OCI-LY7 (cell line): ENCODE measurements at places on chromosomes 6 and 20. TPM values are rescaled to one million over a fixed set of nuclear protein-coding genes. Genes with fewer than 3 reads are reported as not detected.

- DNase-seq: no peak
Measured at GRCh38 chr6:42355416-42355815, 96.3 kb downstream of the TRERF1 start.

GRCh38 chr6:170376386-170377043, 70.0 kb downstream of the FAM120B start:
- DNase-seq: no peak

GRCh38 chr20:58586565-58587093, 64.5 kb upstream of the STX16 start:
- DNase-seq: no peak

DNA sequence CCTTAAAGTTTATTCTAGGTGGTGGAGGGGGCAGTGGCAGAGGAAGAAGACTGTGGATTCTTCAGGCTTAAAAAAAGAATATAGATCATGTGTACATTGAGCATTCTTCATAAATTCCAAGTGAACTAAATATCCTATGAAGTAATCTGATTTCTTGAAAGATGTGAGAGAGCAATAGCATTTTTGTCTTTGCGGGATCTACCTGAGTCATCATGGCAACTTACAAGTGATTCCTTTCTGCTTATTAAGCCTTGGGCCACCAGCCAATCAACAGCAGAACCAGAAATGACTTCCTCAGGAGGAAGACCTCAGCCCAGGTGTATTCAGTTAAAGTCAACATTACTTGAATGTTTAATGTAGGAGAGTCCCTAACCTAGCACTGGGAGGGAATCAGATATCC, 756.9 kb downstream of the TFAP2A start:
- DNase-seq: no peak

DNA sequence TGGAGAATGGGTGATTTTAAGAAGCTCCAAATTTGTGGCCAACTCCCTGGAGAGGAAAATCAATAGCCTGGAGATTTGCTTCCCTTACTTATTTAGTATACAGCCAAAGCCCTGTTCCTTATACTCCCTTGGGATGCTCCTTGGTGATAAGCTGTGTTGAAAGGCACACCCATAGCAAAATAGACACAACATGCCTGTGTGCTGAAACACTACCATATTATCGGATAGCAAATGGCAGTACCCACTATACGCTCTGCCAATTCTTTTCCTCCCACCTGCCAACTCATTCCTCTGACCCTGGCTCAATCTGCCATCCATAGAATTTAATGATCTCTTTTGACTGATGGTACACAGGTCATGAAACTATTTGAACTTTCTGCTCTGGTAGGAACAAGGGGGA, 98.2 kb downstream of the CLIC5 start:
- no peak for DNase-seq

- no peak for DNase-seq
Measured at GRCh38 chr6:81138236-81138635, 614.2 kb downstream of the TENT5A start.

DNA sequence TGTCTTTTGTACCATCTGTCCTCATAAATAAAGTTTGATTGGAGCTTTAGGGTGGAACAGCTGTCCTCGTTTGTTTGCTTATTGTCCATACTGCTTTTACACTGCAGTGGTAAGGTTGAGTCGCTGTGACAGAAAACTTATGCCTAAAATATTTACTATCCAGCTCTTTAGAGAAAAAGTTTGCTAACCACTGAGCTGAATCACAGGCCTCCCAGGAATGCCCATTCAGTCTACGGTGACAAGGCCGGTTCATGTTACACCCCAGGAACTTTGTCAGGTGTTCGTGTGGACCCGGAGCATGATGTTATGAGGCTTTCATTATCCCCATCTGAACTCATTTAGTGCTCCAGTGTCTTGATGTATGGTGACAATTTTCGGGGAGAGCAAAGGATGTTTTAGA, 401.1 kb downstream of the SAMD5 start:
- DNase-seq: no peak

DNA sequence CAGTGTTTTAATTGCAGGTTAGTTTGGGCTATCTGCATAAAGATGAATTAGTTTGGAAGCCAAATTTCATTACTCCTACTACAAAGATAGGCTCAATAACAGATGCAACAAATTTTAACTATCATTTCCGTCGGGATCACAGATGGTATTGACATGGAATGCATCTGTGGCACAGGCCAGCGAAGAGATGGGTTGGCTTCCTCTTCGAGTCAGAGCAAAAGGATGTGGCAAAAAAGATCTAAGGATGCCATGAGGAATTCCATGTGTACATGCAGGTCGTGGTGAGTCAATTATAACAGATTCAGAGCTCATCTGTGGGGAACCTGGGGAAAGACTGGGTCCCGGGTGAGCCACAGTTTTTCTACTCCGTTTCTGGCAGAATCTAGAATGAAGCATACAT, 83.0 kb upstream of the CITED2 start:
- no peak for DNase-seq

- no peak for DNase-seq
Measured at GRCh38 chr6:8025191-8025590, 39.0 kb downstream of the BLOC1S5 start.

- DNase-seq: no peak
Measured at GRCh38 chr6:43946641-43947363, 176.8 kb downstream of the VEGFA start.

GRCh38 chr20:7770046-7770445, 170.2 kb downstream of the HAO1 start:
- DNase-seq: peak; percentile 62

GRCh38 chr20:19098806-19099578, 113.5 kb upstream of the SLC24A3 start:
- no peak for DNase-seq

DNA sequence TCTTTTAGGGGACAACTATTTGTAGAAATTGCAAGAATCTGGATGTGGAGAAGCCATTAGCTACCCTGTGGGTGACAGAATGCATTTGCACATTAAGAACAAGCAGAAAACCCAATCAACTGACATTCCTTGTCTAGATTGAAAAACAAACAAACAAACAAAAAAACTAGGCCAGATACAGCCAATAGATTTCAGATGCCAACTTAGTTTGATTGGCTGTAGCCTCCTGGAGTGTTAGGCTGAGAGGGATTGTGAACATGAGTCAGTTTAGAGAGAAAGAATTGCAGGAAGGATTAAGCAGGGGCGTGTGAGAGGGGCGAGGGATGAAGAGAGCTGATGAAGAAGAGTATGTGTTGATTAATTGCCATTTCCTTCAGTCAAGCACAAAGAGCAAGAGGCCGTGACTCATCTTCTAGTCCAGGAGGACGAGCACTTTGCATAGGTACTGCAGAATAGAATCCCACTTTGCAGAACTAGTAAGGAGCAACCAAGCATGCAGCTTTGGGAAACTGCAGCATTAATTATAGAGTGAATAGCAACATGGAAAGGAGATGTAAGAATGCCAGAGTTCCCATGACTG, 188.0 kb upstream of the RAB32 start:
- DNase-seq: no peak

DNA sequence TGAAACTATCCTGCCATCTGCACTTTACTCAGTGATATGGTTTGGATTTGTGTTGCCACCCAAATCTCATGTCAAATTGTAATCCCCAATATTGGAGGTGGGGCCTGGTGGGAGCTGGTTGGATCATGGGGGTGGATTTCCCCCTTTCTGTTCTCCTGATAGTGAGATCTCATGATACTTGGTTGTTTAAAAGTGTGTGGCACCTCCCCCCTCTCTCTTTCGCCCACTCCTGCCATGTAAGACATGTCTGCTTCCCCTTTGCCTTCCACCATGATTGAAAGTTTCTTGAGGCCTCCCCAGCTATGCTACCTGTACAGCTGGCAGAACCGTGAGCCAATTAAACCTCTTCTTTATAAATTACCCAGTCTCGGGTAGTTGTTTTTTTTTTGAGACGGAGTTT, 18.0 kb downstream of the PIGT start:
- DNase-seq: no peak

DNA sequence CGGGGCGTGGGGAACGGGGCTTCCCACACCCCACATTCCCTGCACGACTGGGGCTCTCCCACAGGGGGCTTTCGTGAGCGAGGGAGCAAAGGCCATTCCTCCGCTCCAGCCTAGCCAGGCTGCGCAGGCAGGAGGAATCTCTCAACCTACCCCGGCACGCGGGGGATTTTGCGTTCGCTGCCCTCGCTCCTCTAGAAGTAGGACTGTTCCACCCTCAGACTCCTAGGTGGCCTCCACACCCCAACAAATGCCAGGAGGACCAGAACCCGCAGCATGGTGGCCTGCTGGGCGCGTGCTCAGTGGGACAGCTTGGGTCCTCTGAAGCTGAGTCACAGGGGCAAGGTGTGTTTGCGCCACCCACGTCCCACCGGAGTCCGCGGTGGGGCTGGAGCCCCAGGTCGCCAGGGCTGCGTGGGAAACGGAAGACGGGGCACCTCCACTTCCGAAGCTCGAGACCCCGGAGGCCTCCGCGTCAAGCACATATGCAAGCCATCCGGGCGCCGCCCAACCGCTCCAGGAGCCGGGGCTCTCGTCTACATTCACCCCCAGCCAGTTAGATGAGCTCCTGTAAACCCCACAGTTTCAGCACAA, 1938.5 kb upstream of the DEFB115 start:
- DNase-seq: no peak

- DNase-seq: peak; percentile 3
Measured at GRCh38 chr20:7359739-7360138, 580.5 kb downstream of the HAO1 start.

DNA sequence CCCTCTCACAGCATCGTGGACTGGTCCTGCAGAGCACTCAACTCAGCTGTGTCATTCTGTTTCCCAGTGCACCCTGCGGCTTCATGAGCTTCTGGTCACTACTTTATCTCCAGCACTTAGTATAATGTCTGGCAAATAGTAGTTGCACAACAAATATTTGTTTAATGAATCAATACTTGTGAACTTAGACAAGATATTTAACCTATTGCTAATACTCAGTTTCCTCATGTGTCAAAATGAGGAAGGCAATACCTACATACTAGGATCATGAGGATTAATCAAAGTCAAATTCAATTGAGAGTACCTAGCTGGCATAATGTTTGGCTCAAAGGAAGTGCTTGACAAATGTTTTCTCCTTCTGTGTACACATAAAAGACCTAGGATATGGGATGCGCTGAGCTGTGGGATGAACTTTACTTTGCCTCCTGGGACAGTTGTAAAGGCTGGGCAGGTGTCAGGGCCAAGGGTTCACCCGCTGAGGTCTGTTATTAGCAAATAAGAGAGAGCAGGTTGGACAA, 86.3 kb downstream of the FNDC1 start:
- DNase-seq: no peak

- DNase-seq: no peak
Measured at GRCh38 chr6:25196464-25196863, 82.7 kb upstream of the CARMIL1 start.

GRCh38 chr6:3737149-3737830, 14.2 kb downstream of the PXDC1 start:
- DNase-seq: no peak

- no peak for DNase-seq
Measured at GRCh38 chr6:65182681-65183080, 524.3 kb downstream of the EYS start.

DNA sequence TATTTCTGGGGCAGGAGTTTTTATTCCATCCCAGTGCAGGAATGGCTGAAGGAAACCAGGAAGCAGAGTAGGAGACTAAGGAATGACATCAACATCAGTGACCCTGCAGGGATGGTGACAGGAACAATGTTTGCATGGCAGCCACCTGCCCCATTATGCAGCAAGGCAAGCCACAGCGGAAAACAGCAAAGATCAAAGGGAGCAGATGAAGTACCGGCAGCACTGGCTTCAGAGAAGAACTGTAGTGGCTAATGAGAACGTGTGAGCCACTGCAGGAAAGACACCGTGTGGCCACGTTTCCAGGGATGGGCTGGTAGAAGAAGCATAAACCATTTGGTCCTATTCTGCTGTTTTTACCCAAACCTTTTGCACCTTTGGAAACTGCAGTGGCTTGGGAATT, 52.9 kb upstream of the TAB2 start:
- DNase-seq: peak; percentile 14

DNA sequence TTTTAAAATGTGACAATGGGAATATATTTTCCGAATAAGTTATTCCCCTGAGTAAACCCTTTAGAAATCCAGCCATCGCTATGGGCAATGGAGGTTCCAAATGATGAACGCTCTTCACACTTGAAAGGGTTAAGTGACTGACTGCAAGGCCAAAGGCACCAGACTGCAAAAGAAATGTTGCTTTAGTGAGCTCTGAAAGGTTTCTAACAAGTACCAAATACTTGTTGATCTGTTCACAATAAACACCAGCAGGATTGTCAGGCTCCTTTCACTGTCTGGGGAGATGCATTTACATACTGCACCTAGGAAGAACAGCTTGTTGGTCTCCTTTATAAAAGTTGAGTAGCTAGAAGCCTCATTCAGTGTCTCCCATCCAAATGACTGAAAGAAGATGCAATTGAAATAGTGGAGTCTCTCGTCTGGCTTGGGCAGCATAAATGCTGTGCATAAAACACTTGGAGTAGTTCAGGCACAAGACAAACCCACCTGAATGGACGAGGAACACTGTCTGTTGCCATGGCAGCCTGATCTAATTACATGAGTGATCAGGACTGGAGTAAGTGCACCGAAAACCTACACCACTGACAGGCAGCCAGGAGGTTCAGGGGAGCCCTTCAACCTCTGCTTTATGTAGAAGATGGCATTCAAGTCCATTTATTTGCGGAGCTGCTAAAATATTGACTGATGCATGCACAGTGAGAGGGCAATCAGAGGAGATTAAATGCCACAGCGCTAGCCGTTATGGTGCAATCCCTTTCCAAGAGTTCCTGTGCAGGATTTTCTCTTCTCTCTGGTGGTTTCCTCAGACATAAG, 2.9 kb downstream of the ATXN1 start:
- no peak for DNase-seq

- no peak for DNase-seq
Measured at GRCh38 chr6:154169193-154169847, 130.3 kb downstream of the OPRM1 start.

DNA sequence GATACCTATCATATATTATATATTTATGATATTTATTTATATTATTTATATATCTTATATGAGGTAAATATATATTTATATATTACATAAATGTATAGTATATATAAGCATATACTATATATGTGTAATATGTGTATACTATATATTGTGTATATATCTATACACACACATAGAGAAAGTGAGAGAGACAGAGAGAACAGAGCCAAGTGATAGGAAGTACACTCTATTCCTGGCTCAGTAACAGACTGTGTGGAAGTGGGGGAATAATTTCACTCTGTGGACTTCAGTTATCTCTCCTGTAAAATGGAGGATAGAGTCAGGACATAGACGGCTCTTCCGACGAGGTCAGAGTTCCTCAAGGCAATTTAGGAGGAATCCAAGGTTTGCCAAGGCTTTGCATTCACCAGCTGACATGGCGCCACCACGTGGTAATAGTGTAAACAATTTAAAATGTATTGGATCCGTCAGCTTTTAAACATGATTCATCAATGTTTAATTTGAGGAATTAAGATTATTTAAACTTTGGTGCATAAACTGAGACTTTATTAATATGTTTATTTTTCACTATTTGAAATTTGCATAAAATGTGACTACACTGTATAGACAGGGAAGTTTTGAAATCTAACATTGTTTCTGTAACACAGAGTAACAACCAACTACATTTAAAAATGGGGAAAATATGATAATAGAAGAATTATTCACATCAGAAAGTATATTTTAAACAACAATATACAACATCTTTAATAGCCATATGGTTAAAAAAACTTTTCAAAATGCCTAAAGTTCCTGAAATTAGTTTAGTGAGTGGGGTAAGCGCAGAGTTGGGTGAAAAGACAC, 75.4 kb upstream of the TMEM244 start:
- DNase-seq: peak; percentile 61

The PTPN1 gene
- total RNA-seq: 17.1 and 22.0 TPM in 2 replicates

The FGD2 gene
- 45.7 and 48.6 TPM in 2 replicates for total RNA-seq

The HEY2 gene
- 1.3 and 2.0 TPM in 2 replicates for total RNA-seq

The C20orf141 gene
- not detected in 2 replicates for total RNA-seq

The VSTM2L gene
- total RNA-seq: 0.17 TPM in 1 of 2 replicates, not detected in the other

The CD109 gene
- total RNA-seq: 0.08 TPM in 1 of 2 replicates, not detected in the other

The TSBP1 gene
- total RNA-seq: not detected in 2 replicates
